ENCODE measurements at places on chromosomes 4 and X. TPM values are rescaled to one million over a fixed set of nuclear protein-coding genes. Genes with fewer than 3 reads are reported as not detected.

ARX gene
- total RNA-seq, result not detected

BMP15 gene
- not detected for total RNA-seq

NOA1 gene
- 18.7 TPM for total RNA-seq

RBM46 gene
- total RNA-seq, result 0.53 TPM

ODAPH gene
- not detected for total RNA-seq

USP51 gene
- 0.13 TPM for total RNA-seq

GRIA3 gene
- total RNA-seq, result 0.51 TPM

SLC4A4 gene
- 0.13 TPM for total RNA-seq

MAGEA11 gene
- not detected for total RNA-seq

ARMCX2 gene
- total RNA-seq, result 30.0 TPM

CITED1 gene
- not detected for total RNA-seq

NKX1-1 gene
- total RNA-seq, result not detected

CPZ gene
- not detected for total RNA-seq

UCP1 gene
- not detected for total RNA-seq

BEX5 gene
- 1.3 TPM for total RNA-seq

PUDP gene
- 6.1 TPM for total RNA-seq

SLC34A2 gene
- 1.8 TPM for total RNA-seq

SSX2B gene
- not detected for total RNA-seq

REELD1 gene
- under 0.01 TPM for total RNA-seq

DHRSX gene
- 19.0 TPM for total RNA-seq

FGF2 gene
- 14.8 TPM for total RNA-seq

UGT2B10 gene
- total RNA-seq, result not detected

FABP2 gene
- total RNA-seq, result not detected

CASP6 gene
- total RNA-seq, result 27.7 TPM

MAGEC2 gene
- not detected for total RNA-seq

PLP1 gene
- not detected for total RNA-seq

NXF2 gene
- total RNA-seq, result not detected

S100G gene
- total RNA-seq, result not detected

FAT1 gene
- 301 TPM for total RNA-seq

CT45A6 gene
- total RNA-seq, result not detected

SOWAHB gene
- total RNA-seq, result 21.1 TPM

TMEM31 gene
- total RNA-seq, result not detected

PI4K2B gene
- 15.7 TPM for total RNA-seq

CLGN gene
- total RNA-seq, result 53.1 TPM

LRRC66 gene
- 0.51 TPM for total RNA-seq

MAOA gene
- 126 TPM for total RNA-seq

FOXR2 gene
- not detected for total RNA-seq

GCNA gene
- total RNA-seq, result 1.6 TPM

GPRIN3 gene
- not detected for total RNA-seq

DSPP gene
- not detected for total RNA-seq

PACRGL gene
- 25.0 TPM for total RNA-seq

PTCHD1 gene
- under 0.01 TPM for total RNA-seq

ENAM gene
- not detected for total RNA-seq

STPG2 gene
- not detected for total RNA-seq

SYNPO2 gene
- 0.13 TPM for total RNA-seq

GEMIN8 gene
- 7.9 TPM for total RNA-seq

DMRTC1B gene
- total RNA-seq, result not detected

ARHGAP24 gene
- total RNA-seq, result 11.1 TPM

PDCL2 gene
- not detected for total RNA-seq

DCAF12L2 gene
- total RNA-seq, result 0.26 TPM

NSG1 gene
- 4.1 TPM for total RNA-seq

Data from bronchial epithelial cell (primary cell).